ENCODE measurements at places on chromosomes 3 and 15.

GRCh38 chr3:40099871-40100270 is 209.6 kb upstream of the EIF1B start:
- DNase-seq = no peak

DNA sequence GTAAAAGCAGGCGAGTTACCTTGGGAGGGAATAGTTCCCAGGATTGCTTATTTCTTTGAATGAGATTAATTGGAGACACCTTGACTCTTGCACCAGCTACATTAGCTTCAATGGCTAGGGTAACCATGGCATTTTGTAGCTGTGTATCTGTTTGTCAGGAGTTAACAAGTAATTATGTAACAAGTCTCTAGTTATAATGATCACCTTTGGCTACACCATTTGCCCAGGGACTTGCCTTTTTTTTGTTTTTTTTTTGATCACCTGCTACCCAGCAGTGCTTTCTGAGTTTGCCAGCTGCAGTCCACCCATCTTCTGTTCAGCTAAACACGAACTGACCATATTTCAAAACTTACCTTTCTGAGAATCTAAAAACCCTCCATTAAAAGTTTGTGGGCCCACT is 2.2 kb downstream of the MED12L start:
- no peak for DNase-seq

DNA sequence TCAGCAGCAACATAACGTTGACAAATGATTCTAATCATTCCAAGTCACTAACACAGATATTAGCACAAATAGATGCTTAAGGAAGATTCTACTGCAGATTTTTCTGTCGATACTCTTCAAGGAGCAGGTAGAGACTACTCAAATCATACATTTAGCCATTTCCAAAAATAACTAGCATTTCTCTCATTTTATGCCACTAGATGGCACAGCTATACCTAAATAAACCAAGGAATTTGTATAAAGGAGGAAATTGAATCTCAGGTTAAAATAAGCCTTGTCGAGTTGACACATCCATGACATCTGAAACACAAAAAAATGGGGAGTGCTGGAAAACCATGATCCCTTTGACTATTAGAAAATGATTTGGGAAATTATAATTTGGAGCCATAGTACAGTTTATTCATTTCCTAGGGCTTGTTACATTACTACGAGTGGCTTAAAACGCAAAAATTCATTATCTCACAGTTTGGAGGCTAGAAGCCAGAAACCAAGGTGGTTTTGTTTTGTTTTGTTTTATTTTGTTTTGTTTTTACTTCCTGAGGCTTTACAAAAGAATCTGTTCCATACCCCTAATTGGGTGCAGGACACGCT is 59.5 kb upstream of the STRIT1 start:
- DNase-seq = peak; percentile 30

DNA sequence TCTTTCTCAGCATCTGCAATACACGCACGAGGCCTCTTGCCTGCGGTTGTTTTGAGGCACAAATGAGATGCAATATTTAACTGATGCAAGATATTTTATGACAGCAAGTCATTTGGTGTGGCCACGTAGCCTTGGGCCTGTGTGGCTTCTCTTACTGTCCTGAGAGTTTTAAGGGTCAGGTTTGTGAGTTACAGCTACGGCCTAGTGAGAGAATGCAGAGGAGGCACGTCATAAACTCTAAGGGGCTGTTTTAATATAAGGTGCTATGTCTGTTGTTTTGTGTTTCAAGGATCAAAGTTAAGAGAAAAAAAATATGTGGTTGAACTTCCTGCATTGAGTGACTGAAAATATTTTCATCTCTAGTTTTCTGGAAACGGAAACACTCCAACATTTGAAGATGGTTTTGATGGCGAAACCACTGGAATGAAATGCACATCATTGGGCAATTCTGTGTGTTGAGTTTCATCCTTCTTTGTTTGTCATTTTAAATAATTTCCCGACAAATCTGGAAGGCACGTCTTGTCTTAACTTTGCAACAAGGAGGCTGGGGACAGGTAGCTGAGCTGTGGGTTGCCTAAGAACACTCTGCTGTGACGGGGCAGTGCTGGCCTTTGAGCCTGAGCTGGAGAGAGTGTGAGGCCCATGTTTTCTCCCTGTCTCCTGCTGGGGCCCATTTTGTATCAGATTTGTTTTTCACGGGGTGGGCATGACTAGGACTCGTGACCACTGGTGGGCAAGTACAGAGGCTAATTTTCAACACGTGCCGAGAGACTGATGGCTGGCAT is 5.1 kb downstream of the APBA2 start:
- DNase-seq = no peak

DNA sequence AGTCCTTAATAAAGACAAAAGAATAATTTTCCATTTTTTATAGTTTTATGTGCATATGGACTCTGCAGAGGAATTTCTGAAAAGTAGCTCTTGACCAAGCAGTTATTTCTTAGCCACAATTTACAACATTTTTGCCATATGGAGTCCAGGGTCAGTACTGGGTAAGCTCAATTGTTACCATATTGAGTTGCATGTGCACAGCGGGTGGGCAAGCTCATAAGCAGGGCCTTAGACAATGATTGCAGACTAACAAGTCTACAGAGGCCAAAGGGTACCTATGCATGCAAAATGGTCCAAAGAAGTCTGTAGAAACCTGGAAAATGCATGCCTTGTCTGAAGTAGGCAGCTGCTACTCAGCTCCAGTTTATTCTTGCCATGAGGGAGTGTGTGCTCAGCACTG is 19.0 kb upstream of the ARHGEF26 start:
- no peak for DNase-seq

GRCh38 chr15:83657549-83657948 is 3.6 kb downstream of the ADAMTSL3 start:
- no peak for DNase-seq

- no peak for DNase-seq
These were observed 68.9 kb downstream of the NPTN start for GRCh38 chr15:73564255-73564654.

- no peak for DNase-seq
These were observed 631 bp downstream of the UBR1 start for GRCh38 chr15:43105077-43105736.

DNA sequence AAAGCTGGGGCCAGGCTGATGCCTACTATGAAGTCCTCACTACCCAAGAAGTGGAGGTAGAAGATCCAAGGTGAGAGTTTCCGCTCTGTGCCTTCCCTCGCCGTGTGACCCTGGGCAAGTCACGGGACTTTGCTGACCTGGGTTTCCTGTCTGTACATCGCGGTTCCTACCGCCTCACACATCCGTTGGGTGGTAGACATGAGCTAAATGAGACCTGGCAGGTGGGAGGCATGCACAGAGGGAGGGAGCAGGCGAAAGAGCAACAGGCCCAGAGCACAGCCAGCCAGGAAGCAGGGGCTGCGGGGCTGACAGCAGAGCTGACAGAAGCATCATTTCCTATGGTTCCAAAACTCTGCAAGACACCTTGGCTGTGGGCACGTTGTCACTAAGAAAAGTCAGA is 157.3 kb upstream of the BHLHE40 start:
- no peak for DNase-seq

DNA sequence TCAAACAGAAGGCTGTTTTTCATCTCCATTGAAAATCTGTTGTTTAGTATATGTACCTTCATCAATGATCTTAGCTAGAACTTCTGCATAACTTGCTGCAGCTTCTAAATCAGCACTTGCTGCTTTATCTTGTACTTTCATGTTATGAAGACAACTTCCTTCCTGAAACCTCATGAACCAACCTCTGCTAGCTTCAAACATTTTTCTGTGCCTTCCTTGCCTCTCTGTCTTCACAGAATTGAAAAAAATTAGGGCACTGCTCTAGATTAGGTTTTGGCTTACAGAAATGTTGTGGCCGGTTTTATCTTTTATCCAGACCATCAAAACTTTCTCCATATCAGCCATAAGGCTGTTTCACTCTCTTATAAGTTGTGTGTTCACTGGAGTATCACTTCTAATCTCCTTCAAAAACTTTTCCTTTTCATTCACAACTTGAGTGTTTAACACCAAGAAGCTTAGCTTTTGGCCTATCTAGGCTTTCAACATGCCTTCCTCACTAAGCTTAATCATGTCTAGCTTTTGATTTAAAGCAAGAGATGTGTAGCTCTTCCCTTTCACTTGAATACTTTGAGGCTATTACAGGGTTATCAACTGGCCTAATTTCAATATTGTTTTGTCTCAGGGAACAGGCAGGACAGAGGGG is 78.6 kb downstream of the IGSF11 start:
- DNase-seq = no peak

GRCh38 chr3:189404797-189405484 is 226.2 kb upstream of the TP63 start:
- DNase-seq = no peak

GRCh38 chr15:86162641-86163040 is 83.0 kb downstream of the AGBL1 start:
- DNase-seq = no peak

DNA sequence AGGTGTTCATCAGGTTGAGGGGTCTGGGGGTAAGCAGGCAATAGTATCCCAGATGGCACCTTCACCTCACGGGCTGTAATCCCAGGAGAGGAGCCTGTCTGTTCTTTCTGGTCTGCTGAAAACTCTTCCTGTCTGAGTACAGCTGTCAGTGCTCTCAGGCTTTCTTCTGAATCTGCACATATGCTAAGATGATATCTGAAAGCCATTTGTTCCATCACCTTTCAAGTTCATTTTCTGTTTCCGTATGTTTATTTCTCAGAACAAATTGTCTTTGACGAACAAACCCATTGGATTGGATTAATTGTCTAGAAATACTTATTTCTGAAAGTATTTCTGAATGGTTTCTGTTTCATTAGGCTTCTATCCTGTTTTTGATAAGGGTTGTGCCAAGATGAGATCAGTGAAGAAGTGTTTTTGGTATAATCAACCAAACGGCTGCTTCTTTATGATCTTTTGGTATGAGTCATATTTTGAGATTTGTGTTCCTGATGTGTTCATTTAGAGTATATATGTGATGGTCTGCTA is 13.3 kb downstream of the ZNF592 start:
- no peak for DNase-seq

GRCh38 chr15:99451484-99451883 is 114.3 kb upstream of the MEF2A start:
- no peak for DNase-seq

DNA sequence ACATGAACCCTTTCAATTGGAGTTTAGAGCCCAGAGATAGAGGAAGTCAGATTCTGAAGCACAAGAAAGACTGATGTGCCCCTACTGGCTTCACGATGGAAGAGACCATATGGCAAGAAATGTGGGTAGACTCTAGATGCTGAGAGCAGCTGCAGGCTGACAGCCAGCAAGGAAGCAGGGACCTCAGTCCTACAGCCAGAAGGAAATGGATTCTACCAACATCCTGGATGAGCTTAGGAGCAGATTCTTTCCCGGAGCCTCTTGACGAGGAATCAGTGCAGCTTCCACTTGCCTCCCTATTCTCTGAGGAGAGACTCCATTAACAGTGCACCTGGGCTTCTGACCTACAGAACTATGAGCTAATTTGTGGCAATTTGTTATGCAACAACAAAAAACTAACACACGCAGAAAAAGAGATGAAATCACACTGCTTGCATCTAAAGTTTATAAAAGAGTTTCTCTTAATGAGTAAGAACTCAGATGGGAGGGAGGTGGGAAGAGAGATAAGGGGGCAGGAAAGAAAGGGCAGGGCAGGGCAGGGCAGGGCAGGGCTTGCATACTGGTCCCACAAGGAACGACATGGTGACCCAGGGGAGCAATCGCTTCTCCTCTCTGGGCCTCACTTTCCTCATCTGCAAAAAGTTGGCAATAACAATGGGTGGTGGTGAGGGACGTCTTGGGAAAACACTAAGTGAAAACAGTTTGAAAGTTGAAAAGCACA is 440.9 kb downstream of the FOXP1 start:
- DNase-seq = no peak

- no peak for DNase-seq
These were observed 128.2 kb downstream of the LRRK1 start for GRCh38 chr15:101047301-101047781.

- DNase-seq = no peak
These were observed 403.7 kb downstream of the OXSM start for GRCh38 chr3:26193558-26193957.

DNA sequence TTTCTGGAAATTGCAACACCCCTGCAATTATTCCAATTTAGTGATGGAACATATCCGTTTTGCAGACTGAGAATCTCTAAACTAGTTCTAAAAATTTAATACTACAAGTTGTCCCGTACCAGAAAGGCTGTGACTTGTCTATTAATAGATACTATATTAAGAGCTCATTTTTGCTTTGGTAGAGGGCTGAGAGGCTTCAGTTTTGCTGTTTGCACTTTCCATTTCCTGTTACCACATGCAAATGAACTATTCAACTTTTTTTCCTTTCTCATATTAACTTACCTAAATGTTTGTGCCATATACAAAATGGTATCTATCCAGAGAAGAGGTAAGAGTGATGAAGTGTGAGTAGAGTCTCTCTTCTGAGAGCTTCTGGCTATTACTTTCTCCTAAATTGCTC is 101.5 kb upstream of the CRBN start:
- no peak for DNase-seq

DNA sequence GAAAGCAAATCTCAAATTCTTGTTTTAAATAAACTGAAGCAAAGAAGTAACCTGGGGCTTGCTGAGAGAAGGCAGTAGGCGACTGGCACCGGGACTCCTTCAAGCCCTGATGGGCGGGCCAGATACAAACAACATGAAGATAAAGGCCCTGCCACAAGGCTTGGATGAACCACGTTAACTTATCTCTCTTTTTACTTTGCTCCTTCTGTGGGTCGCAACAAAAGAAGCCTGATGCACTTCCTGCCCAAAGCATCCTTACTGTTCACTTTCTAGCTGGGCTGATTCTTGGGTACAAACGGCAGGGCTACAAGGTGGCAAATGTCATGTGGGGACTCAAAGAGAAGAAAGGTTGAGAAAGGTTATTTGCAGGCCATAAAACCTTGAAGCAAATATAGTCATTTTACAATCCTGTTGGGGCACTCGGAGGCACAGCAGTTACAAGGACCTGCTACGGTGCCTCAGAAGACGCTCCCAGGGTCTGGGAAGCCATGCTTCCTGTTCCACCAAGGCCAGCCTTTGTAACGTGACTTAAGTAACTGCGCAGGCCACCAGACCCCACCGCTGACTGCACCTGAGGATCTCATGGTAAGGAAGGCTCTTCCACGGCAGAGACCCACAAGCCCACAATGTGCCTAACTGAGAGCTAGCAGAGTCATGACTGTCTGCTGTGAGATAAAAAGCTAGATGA is 71.1 kb downstream of the CHSY1 start:
- DNase-seq = no peak

DNA sequence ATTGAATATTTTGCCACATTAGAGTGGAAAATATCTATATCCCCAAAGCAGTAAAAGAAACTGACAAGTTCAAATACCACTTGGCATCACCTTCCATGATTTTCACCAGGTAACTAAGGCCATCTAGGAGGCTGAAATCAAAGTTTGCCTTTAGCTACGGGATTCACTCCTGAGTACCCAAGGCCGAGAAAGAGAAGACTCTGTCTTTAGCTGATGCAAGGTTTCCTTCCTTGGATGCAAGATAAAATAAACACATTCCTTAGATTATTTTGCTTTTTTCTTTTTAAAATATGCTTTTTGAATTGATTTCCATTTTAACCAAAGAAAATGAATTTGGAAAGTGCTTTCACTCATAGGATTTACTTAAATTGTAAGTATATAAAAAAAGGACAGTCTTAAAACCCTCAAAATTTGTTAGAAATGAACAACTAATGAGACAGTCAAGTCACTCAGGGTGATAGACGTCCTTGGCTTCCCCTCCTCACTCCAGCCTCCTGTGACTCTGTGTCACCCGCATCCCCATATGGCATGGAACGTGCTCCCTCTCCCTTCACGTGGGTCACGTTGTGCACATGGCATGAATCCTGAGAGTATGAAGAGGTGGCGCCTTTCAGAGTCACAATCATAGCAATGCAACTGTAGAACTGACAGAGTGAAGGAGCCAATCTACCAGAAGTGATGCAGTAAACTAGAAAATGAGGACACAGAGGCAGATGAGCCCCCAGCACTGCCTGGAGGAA is 148.4 kb downstream of the RTP4 start:
- no peak for DNase-seq
